ENCODE measurements at places on chromosomes 11 and 22.

DNA sequence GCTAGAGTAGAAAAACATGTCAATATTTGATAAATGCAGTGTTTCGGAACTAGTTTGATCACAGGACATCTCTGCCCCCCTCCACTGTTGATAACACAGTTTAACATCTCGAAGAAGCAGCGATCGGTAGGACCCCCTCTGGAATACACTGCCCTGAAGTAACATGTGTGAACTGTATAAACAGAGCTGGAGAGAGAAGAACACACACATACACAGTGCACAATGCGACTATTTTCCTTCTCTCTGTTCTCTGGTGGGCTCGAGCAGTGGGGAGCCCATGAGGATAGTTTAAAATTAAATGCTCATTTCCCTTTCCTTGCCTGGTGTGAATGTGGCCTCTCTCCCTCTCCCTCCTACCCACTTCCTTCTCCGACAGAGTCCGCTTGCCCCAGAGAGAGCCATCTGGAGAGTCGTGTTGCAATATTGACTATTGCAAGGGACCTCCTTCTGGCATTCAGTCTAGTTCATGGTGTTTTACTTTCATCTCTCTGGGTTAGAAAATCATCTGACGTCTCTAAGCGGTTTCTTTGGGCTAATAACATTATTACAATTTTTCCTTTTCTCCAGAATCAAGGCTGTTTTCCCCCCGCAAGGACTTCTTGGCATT, 51.6 kb upstream of the BARX2 start:
- DNase-seq: peak; percentile 49

GRCh38 chr11:41879214-41879613, 419.8 kb upstream of the LRRC4C start:
- DNase-seq: peak; percentile 30

- DNase-seq: no peak
These were observed 35.8 kb downstream of the GRAMD4 start for GRCh38 chr22:46655861-46656608.

DNA sequence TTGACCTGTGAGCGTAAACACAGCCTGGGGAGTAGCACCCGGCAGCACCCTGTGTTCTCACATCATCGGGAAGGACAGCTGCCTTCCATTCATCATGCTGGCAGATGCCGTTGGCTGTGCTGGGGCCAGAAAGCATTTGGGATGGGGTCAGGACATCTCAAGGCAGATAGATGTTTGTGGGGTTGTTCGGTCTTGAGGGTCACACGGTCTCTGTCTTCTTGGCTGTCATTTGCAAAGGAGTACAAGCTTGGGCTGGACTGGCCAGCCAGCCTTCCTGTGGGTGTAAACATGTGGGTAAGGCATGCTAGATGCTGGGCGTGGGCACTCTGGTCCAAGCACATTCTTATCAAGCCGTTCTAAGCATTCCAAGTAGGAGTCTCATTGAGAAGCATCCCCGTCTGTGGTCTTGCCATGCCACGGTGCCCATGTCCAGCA, 81.4 kb downstream of the TBC1D22A start:
- peak; percentile 20 for DNase-seq

DNA sequence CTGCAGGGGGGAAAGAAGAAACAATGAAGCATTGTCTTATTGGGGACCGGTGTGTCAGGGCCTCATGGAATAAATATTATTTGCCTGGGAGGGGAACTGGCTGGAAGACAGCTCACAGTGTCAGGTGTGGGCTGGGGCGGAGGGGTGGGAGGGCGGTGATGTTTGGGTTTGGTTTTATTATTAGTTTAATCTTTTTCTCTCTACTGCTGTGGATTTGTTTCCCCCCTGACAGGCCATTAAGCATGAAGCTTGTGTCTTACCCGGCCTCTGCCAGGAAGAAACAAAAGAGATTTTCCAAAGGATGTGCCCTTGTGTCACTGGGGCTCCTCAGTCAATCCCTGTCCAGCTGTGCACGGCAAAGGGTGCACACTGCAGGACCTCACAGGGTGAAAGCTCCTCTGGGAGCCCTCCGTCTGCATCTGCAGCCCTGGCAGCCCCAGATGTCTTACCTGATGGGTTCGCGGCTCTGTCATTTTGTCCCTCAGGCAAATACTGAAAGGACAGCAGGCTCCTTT, 203.1 kb upstream of the TMEM45B start:
- no peak for DNase-seq

DNA sequence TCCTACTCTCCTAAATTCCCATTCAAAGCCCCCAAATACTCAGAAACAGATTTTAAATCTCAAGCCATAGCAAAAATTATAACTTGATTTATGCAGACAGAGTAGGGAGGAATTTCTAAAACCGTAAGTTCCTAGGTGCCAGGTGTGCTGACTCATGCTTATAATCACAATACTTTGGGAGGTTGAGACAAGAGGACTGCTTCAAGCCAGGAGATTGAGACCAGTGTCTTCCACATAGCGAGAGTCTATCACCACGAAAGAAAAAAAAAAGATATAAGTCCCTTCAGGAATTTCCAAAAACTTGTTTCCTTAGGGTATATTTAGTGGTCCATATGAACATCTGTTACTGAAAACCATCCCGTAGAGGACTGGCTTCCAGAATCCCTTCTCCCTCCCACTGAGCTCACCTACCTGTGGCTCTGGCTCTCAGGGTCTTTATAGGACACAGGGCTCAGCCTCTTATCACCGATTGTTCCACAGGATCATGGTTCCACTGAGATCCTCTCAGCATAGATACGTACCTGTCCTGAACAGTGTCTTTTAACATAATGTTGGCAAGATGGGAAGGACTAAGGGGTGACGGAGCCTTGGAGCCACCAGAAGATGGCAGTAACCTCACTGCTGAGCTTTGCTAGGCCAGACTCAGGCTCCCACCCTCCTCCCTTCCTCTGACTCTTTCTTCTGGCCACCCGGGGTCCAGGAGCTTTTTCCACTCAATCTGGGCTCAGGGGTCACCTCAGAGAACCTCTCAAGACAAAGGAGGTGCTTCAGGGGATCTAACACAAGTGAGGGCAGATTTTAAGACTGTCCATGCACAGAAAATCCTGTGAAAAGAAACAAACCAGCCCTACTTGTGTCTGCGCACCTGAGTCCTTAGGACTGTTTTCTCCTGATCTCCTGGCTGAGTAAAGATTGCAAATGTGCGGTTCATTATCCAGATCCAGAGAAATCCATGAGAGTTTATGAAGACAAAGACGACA, 117.5 kb upstream of the TOP3B start:
- peak; percentile 24 for DNase-seq

DNA sequence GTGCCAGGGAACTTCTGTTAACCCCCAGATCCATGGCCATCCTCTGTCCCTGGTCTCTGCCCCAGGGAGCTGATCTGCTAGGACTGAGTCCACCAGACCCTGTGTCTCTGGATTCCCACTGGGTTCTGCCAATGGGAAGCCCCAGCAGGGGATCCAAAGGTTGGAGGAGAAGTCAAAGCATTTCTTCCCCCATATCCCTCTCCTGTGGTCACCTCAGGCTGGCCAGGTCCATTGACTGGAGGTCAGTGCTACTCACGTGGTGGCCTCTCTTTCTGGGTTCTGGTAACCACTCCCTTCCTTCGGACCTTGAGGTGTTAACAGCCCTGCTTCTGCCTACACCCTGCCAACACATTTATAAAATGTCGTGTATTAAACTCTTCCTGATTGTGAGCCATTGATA, 69.7 kb upstream of the NECTIN1 start:
- no peak for DNase-seq

DNA sequence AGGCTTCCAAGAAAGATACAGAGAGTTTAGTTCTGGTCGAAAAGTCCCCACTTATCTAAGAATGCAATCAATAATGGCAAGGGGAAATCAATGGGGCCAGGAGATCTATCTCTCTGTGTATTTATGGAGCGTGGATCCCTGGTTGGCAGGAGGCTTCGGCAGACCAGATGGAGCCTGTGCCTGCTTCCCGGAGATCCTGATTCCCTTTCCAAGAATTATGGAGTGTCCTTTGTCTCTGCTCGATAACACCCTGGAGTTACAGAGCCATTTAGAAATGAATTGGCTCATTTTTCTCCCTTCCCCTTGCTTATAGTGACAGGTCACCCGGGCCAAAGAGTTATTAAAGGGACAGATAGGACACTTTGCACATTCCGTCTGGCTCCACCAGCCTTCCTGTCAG, 92.4 kb downstream of the ISX start:
- DNase-seq: no peak

GRCh38 chr11:77081976-77082836, 15.4 kb downstream of the CAPN5 start:
- DNase-seq: no peak

GRCh38 chr22:37662039-37662438, 3.5 kb downstream of the PDXP start:
- DNase-seq: no peak

DNA sequence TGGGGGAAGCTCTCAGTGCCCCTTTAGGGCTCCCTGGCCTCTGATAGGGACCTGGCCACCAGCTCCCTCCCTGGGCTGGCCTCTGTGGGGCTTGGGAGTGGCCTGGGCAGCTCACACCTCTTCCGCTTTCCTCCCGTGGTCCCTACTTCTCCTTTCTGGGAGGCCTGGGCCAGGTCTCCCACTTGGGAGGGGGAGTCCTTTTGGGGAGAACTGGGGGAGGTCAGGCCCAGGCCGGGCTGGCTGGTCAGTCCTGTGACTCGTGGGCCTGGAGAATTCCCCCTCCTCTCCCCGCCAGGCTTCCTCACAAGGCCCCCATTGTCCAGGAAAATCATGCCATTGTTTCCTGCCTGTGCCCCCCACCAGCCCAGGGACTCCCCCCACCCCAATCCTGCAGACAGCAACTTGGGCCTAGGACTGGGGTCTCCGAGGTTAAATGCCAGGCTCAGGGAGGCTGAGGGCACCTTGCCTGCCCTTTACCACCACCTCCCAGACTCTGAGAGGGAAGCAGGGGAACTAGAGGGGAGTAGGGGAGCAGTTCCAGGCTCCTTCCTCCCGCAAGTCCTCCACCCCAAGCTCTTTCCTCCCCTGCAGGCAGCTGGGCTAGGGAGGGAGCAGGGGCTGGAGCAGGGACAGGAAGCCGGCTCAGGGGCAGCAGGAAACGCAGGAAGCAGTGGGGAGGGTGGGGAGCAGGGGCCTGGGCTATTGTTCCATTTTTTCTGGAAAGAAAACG, 2.8 kb downstream of the MAP3K11 start:
- peak; percentile 53 for DNase-seq

- DNase-seq: no peak
These were observed 276.2 kb downstream of the BLID start for GRCh38 chr11:121839781-121840180.

- no peak for DNase-seq
These were observed 300.6 kb downstream of the TBC1D22A start for GRCh38 chr22:47063071-47063509.

GRCh38 chr22:30228509-30229359, 17.8 kb downstream of the LIF start:
- DNase-seq: no peak

DNA sequence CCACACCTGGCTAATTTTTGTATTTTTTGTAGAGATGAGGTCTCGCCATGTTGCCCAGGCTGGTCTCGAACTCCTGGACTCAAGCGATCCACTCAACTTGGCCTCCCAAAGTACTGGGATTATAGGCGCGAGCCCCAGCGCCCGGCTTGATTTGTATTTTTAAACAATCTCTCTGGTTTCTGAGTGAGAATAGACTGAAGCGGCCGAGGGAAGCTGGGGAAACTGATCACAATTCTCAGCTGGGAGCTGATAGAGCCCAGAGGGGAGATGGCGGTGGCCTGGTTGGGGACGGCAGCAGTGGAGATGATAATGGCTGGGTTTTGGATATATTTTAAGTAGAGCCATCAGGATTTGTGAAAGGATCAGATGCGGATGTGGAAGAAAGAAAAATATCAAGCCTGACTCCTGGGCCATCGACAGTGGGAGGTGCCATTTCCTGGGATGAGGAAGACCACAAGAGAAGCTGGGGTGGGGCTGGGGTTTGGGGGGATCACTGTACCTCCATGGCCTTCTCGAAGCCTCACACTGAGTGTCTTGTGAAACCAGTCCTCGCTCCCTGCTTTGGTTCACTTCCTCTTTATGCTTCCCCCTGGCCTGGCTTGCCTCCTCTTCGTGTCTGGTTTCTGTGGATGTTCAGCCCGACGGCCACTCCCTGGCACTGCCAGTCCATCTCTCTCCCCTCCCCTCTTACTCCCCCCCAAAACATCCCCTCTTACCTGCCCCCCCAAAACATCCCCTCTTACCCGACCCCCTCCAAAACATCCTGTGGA, 51.9 kb downstream of the IGLL1 start:
- DNase-seq: no peak

GRCh38 chr22:38272373-38273134, at the start of gene TMEM184B:
TSS of gene TMEM184B (minus strand) at chr22:38273010. CDS start at chr22:38247961, 25,049 bp downstream.
- peak; percentile 73 for DNase-seq

DNA sequence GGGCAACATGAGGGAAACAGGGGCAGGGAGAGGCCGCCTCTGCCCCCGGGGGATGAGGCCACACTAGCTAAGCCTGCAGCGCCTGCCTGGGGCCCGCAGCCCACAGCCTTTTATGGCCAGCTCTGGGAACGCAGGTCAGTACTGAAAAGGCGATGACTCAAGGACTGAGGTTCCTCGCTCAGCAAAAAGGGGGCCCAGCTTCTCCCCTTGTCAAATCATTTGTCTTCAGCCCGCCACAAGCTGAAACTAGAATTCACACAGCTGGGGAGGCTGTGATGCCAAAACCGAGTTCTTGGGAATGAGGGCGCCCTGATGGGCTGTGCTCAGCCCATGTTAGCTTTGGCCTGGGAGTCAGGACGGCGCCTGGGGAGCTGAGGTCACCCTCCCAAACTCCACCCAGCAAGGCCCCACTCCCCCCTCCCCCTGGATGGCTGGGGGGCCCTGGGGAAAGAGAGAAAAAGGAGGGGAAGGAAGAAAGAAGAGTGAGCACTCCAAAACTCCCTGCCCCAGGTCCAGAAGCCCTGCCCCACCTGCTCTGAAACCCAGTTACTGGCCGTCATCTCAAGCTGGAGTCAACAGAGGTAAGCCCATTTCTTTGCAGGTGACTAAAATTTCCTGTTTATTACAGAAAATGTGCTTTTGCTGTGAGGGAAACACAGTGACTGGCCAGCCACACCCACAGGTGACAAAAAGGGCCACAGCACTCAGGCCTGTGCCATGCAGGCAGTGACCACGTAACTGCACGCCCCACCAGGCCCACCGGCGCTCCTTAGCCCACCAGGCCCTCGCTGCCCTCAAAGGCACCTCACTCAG, 13.7 kb downstream of the EHD1 start:
- peak; percentile 87 for DNase-seq

DNA sequence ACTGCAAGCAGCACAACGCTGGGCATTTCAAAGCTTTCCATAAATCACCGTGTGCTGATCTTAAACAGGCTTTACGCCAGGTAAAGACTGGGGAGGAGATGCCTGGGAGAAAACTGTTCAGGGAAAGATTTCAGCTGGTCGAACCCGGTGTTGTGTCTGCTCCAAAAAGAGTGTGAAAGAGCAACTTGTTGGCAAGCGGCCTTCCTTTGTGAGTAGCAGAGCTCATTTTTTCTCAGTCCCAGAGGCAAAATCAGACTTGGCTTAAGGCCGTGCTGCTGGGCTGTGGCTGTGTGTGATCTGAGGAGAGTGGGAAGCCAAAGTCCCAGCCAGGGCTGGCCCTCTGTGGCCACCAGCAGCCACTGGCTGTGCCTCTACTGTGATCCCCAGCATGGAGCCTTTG, 75.7 kb upstream of the E2F8 start:
- DNase-seq: peak; percentile 38

DNA sequence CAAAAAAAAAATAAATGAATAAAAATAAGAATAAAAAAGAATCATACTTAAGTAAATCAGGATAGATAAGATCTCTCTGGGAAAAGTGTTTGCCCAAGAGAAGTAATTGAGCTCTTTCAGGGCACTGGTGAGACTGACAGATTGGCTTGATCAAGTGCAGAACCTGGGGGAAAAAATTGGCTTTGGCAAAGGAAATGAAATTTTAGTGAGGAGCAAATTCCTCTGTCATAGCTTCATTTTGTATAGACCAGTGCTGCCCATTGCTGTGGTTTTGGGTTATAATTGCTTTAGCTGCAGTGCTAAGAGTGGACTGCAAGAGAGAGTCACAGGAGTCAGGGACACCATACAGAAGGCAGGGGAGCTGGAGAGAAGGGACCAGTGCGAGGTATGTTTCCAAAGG, 35.7 kb downstream of the SFI1 start:
- no peak for DNase-seq
